ENCODE measurements at places on chromosomes 6 and 20.

- DNase-seq, result no peak
Measured at GRCh38 chr6:139926711-139927110, 552.3 kb upstream of the CITED2 start.

- DNase-seq, result no peak
Measured at GRCh38 chr20:18645196-18645745, 57.4 kb downstream of the DTD1 start.

GRCh38 chr6:168411130-168411529, 29.9 kb upstream of the SMOC2 start:
- no peak for DNase-seq

GRCh38 chr20:8395956-8396355, 263.9 kb downstream of the PLCB1 start:
- DNase-seq, result no peak

DNA sequence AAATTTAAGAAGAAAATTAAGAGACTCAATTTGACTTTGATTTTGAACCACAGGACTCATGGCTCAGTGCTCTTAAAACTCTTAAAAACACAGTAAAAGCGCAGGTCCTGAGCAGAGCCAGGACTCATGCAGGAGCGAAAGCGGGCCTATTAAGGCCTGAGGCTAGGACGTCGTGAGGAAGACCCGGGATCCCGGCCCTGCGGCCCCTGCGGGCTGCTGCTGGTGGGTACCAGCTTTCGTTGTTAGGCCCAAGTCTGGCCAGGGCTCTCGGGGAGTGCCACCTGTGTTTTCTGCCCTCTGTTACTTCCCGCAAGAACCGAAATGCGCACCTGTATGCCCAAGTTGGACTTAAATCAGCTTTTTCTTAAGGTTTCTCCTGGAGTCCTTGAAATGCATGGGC, 3.4 kb upstream of the PAX1 start:
- no peak for DNase-seq

DNA sequence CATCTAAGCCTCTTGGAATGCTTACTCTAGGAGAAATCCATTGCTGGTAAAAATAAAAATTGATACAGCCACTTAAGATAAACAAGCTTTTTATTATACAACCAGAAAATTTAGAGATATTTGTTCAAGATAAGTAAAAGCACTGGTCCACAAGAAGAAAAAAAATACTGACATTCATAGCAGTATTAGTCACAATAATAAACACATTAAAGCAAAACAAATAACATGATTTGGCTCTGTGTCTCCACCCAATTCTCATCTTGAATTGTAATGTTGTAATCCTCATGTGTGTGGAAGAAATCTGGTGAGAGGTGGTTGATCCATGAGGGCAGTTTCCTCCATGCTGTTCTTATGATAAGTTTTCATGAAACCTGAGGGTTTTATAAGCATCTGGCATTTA, 1093.5 kb upstream of the ADGRB3 start:
- DNase-seq, result no peak

DNA sequence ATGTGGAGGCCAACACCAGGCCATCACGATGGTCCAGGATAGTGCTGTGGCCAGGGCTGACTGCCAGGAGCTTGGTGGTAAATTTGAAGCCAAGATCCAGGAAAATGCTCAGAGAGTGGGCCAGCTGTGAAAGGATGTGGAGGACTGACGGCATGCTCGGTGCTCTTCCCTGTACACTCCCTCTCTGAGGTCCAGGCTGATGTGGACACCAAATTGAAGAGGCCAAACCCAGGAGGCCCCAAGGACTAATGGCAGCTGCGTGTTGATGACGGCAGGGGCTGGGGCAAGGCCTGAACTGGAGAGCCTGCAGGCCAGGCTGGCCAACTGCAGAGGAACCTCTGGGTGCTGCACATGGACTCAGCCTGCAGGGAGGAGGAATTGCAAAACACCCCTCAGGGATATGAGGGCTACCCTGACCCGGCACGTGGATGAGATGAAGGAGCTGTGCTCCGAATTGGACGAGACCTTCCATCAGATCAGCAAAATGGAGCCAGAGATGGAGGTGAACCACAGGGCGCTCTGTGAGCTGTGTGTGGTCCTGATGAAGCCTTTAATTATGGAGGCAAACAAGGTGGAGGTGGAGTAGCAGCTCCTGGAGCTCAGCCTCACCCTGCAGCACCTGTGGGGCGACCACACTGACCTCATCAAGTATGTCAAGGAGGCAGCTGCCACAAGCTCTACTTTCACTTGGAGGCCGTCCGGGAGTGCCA, 6.9 kb upstream of the RAET1E start:
- DNase-seq, result no peak

DNA sequence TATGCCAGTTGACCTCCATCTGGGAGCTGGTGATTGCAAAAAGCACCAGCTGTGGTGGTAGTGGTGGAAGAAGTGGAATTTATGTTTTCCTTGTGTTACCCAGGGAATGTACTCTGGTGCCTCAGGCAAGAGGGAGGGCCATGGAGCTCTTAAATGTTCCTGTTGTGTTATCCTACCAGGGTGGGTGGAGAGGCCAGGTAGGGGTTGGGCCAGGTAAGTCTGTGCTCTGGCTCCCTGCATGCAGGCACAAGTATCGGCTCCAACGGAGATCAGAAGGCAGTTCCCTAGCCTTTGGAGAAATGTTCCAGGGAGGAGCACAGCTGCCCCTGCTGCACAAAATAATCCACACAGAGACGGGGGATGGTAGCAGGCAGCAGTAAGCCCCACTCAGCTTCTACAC, 419.3 kb upstream of the EYS start:
- no peak for DNase-seq

- no peak for DNase-seq
Measured at GRCh38 chr20:63937596-63937995, 18.6 kb downstream of the UCKL1 start.

GRCh38 chr6:158642097-158642601, 2.4 kb downstream of the DYNLT1 start:
- no peak for DNase-seq

- DNase-seq, result no peak
Measured at GRCh38 chr6:24227556-24227955, 101.5 kb downstream of the NRSN1 start.

GRCh38 chr6:147040121-147040910, 163.9 kb upstream of the STXBP5 start:
- DNase-seq, result no peak

DNA sequence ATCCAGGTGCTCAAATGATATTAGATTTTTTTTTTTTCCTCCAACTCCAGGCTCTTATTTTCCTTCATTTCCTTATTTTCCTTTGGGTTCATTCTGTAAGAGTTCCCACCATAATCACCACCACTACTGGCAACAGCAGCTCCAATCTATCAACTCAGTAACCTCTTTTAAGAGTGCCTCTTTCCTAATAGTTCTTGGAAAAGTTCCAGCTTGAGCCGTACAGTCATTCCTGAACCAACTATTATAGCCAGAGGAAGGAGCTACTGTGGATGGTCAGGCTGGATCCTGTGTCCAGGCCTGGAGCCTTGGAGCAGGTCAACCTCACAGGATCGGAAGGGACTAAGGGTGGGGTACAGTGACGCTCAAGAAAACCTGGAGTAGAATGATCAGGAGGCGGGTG, 4.2 kb upstream of the ANGPT4 start:
- DNase-seq, result no peak

- no peak for DNase-seq
Measured at GRCh38 chr6:141261016-141261671, 871.6 kb upstream of the GJE1 start.

DNA sequence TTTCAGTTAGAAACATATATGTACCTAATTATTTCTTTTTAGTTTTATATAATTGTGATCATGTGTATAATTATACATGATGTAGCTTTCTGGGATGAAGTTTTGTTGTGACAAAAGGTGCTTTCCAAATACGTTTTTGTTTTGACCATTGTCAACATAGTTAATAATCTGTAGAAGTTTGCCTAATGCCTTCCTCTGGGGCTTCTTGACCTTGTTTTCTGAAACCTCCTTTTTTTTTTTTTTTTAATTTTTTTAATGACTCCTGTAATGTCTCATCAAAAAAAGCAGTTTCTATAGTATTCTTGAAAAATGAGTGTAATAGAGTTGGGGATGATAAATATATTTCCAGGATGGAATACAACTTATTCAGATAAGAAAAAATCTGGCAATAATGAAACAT, 434.7 kb upstream of the SOX4 start:
- no peak for DNase-seq

- no peak for DNase-seq
Measured at GRCh38 chr6:47235964-47236760, 73.5 kb downstream of the TNFRSF21 start.

GRCh38 chr6:126145351-126145750, 159.0 kb downstream of the TRMT11 start:
- no peak for DNase-seq

DNA sequence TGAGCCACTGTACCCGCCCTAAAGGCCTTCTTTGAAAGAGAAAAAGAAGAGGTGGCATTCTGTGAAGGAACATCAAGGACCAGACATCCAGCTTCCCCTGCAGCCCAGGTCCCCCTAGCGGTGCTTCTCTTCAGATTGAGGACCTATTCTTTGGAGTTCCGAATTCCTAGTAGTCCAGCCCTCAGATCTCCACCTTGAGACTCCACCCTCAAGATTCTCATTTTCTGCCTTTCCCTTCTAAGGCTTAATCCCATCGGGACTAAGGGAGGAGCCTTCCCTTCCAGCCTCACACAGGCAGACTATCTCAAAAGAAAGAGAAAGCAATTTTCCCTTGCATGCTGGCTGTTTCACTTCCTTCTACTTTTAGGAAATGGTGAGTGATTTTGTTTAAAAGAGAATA, 32.5 kb downstream of the MUC22 start:
- DNase-seq, result peak; percentile 28

- DNase-seq, result no peak
Measured at GRCh38 chr20:56765172-56766073, 136.3 kb downstream of the TFAP2C start.

GRCh38 chr6:127481628-127482027, 22.4 kb upstream of the KIAA0408 start:
- no peak for DNase-seq

DNA sequence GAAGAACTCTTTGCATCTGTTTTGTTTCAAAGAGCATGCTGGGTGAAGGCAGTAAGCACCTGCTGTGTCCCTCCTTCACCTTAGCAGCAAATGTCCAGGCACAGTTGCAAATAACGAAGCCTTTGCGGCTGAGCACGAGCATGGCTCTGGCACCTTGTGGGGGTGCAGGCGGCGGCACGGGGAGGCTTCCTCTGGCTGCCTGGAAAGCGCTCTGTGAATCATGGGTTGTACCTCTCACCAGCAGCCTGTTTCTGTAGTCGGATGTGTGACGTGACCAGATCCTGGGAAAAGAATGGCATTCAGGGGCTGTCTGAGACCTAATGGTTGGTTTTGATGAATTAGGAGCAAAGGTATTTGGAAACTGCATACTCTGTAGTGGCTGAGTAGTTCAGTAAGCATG, 144.8 kb downstream of the DTNBP1 start:
- DNase-seq, result no peak

GRCh38 chr20:7195704-7196103, 428.2 kb downstream of the BMP2 start:
- DNase-seq, result no peak

- no peak for DNase-seq
Measured at GRCh38 chr20:37898233-37899104, 4.5 kb upstream of the VSTM2L start.

DNA sequence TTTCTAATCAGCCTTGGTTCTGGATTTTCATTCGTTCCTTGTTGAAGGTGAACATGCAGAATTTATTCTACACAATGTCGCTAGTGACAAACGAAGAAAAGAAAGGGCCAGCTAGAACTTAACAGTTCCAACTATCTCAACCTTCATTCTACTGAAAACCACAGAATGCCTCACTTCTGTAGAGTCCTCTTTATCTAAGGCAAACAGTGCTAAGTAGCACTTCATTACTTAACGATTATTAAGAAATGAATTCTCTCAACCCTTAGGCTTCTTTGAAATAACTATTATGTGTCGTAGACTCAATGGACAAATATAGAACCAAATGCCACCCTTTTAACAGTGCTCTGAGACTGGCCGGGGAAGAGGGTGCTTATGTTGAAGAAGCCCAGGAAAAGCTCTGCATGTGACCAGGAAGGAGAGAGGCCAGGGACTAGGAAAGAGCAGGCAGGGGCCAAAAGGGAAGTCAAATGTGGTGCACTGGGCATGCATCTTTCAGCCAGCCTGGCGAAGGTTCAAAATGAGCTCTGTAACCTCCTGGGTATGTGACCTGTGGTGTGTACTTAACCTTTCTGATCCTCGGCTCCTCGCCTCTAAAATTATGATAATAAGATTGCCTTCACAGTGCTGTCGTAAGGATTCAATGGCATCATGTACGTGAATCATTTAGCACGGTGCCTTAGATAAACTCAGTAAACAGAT, 55.4 kb upstream of the BMP2 start:
- DNase-seq, result no peak

GRCh38 chr20:47753576-47754387, 31.5 kb downstream of the SULF2 start:
- DNase-seq, result no peak

GRCh38 chr20:38405132-38405531, 30.0 kb downstream of the SNHG17 start:
- DNase-seq, result no peak

DNA sequence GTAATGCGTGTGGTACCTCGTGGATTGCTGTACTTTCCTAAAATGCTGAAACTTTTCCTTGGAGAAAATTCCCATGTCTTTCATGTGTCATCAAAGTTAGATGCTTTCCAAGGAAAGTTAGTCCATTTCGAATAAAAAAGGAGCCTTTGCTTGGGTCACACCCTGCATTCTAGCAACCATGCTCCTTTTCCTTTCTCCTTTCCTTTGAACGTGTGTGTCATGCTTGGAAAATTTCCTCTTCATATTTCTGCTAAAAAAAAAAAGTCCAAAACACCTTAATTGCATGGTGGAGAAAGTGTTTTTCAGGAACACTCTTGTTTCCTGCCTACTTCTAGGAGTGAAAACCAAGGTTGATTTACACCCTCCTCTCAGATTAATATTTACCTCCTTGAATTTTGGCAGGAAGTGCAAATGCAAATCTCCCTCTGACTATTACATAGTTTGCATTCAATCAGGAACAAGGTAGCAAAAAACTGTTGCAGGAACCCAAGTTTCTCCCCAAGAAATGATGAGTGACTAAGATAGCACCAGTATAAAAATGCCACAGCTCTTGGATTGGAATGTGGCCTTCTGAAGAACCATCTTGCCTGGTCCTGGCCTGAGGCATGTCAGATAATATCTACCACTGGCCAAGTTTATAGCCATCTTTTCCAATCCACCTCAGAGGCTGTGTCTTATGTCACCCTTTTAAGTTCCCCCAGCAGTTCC, 590.6 kb downstream of the QKI start:
- no peak for DNase-seq

GRCh38 chr20:37421060-37421905, 75.3 kb downstream of the SRC start:
- DNase-seq, result no peak

- DNase-seq, result peak; percentile 29
Measured at GRCh38 chr20:13262671-13263360, 41.7 kb downstream of the ISM1 start.

GRCh38 chr6:123062670-123063069, 66.6 kb downstream of the CLVS2 start:
- DNase-seq, result no peak

DNA sequence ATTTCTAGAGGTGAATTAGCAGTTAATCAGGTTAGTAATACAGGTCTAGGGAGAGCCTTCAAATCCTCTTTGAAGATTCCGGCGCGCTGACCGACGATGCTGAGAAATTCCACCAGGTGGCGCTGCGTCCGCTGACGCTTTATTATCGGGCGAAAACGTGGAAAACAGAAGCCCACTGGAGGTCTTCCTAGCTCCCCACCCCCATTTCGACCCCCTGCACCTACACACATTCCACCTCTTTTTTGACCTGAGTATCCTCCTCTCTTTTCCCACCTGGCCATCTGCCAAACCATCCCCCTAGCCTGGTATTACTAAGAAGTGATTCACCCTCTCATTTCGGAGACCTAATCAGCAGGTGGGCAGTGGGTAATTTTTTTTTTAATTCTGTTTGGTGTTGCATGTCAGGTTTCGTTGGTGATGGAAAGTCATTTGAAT, 65.4 kb upstream of the RIN2 start:
- peak; percentile 57 for DNase-seq
